ENCODE measurements at places on chromosomes 6 and 20.

- no peak for DNase-seq
Observed at GRCh38 chr6:35007016-35007415, 118.0 kb downstream of the ANKS1A start.

DNA sequence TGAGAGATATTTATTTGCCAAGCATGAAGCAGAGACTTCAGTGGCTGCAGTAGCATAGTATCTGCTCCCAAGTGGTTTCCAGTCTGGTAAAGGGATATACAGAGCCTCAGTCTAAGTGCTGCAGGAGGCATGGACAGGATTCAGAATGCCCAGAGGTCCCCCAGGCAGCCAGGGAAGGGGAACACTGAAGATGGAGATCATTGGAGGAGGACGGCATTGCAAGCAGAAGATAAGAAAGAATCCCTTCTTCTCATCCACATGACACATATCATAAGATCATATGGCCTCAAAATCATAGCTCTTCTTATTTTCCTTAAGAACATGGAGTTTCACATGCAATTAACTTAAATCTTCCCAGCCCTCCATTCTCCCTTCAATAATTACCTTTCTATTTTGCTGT, 136.1 kb downstream of the KCNQ5 start:
- no peak for DNase-seq

DNA sequence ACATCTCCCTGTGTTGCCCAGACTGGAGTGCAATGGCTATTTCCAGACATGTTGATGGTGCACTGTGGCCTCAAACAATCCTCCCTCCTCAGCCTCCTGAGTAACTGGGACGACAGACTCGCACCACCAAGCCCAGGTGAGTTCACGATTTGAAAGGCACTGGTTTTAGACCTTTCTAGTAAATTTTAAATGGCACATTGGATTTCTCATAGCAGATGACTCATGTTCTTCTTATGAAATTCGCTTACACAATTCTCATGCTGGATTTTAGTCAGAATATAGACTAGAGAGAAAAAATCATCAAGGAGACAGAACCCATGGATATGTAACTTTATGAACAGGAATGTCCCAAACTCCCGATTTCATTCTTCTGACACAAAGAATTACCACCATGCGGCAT, 18.1 kb upstream of the PXDC1 start:
- no peak for DNase-seq

GRCh38 chr6:145756170-145756662, 20.9 kb upstream of the EPM2A start:
- no peak for DNase-seq

DNA sequence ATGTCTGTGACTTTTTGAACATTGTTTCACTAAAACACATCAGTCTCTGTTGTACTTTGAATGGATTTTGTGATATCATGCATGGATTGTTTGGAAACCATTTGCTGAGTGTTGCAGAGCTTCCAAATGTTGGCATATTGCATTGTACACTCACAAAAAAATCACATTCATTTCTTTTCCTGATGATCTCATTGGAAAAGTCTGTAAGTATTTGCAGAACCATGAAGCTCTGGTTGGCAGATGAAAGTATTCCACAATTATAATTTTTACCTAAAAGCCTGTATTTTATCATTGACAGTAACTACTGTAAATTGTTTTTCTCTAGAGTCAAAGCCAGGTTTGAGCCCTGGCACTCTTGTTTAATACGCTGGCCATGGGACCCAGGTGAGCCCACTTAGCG, 42.1 kb downstream of the VAPB start:
- DNase-seq, result no peak

- DNase-seq, result no peak
Observed at GRCh38 chr20:50737352-50737751, 6.0 kb downstream of the PARD6B start.

- no peak for DNase-seq
Observed at GRCh38 chr6:156720691-156721685, 56.2 kb upstream of the ARID1B start.
